AG09319 (cell line): ENCODE measurements at places on chromosomes 1 and 21.

- DNase-seq, result no peak
Observed at GRCh38 chr1:235069577-235070563, 58.8 kb downstream of the TOMM20 start.

GRCh38 chr1:227300682-227301081 lies 17.6 kb downstream of the CDC42BPA start:
- DNase-seq, result no peak

- no peak for DNase-seq
Observed at GRCh38 chr1:22778862-22779520, 68.4 kb downstream of the EPHB2 start.

DNA sequence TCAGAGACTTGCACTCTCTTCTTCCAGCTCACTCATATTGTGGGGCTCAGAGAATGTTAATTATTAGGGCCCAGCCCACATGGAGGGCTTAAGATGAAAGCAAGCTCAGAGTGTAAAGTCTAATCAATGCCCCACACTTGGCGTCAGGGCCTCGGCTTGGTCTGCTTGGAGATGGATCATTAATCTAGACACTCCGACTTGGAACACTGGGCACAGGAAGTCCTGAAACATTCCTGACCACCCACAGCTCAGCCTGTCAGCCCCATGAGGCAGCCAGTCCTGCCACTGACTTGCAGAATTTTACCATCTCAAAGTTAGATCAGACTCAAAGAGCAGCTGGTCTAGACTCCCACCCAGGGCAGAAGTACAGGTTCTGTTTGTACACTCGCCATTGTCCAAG lies 69.8 kb upstream of the TRABD2B start:
- no peak for DNase-seq

GRCh38 chr21:26956813-26957212 lies 10.1 kb downstream of the ADAMTS5 start:
- DNase-seq, result no peak
